Stimulated activated CD4-positive, alpha-beta T cell treated with anti-CD3 and anti-CD28 coated beads, Interleukin-12 subunit alpha, Interleukin-12 subunit beta, amount 100 ng/mL, for 4 hours (primary cell): ENCODE measurements at places on chromosomes 2 and 18.

DNA sequence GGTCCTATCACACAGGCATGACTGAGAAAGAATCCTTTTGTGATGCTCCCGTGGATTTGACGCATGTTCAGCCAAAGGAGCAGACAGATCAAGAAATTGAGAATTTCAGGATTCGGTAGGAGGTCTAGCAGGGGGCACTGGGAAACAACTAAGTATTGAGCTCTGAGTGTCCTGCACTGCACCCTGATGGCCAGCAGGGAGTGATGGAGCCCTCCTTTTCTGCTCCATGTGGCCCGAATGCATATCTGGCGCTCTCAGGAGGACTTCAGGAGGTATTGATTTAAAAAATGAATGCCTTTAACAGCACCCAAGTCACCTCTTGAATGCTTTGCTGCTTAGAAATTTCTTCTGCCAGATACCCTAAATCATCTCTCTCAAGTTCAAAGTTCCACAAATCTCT, 58.0 kb downstream of the ZNF519 start:
- DNase-seq, result no peak

DNA sequence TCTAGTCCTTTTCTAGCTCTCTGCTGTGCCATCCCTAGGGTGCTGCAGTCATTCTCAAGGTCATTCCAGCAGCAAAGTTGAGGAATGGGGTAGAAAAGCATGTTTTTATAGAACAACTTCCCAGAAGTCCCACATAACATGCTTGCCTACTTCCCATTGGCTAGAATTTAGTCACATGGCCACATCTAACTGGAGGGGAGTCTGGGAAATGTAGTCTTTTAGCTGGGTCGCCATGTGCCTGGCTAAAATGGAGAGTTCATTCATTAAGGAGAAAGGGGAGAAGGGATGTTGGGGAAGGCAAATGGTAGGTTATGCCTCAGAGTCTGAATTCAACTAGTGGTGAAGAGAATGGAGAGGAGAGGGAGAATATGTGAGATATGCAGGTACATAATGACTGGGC, 85.7 kb downstream of the SLC4A3 start:
- no peak for DNase-seq

GRCh38 chr2:196099916-196100315, 31.3 kb upstream of the DNAH7 start:
- no peak for DNase-seq

DNA sequence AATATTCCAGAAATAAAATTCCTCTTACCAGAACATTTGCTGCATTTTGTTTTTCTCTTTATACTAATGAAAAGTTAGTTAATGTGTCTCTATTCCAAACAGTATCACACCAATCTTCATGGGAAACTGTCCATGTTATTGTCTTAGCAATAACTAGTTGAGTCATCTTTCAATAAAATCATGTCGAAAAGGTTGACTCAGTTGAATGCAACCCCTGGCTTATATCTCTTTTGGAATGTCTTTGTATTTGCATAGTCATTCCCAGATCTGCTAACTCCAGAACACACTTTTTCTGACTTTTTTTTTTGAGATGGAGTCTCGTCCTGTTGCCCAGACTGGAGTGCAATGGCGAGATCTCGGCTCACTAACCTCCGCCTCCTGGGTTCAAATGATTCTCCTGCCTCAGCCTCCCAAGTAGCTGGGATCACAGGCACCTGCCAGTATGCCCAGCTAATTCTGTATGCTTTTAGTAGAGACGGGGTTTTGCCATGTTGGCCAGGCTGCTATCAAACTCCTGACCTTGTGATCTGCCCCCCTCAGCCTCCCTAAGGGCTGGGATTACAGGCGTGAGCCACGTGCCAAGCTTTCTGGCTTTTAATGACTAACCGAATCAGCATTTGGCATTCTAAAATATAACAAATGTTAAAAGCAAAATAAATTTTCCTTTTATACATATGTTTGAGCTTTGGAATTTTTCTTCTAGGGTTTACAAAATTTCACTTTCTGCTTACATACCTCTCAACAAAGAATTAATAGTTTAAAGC, 133.2 kb upstream of the GULP1 start:
- no peak for DNase-seq

DNA sequence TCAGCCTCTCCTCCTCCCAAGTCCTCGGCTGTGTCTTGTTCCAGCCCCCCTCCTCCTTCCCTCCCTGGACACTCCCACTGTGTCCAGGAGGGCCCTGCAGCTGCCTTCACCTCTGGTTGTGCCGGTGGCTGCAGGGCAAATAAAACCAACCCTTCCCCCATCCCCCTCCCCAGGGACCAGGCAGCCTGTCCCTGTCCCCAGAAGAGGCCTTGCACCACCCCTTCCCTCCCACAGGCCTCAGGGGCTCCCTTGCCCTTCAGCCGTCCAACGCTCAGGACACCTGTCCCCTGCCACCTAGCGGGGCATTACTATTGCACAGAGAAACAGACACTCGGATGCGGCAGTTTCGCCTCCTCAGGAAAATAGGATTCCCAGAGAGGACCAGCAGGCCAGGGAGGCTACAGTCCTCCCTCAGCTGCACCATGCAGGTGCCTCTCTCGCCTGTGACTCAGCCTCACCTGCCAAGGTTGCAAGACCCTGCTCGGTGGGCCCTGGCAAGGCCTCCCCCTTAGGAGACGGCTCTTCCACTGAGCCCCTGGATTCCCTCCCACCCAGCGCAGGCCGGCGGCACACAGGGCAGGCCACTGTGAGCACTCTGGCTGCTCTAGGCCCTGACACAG, 5.5 kb upstream of the GPC1 start:
- no peak for DNase-seq

DNA sequence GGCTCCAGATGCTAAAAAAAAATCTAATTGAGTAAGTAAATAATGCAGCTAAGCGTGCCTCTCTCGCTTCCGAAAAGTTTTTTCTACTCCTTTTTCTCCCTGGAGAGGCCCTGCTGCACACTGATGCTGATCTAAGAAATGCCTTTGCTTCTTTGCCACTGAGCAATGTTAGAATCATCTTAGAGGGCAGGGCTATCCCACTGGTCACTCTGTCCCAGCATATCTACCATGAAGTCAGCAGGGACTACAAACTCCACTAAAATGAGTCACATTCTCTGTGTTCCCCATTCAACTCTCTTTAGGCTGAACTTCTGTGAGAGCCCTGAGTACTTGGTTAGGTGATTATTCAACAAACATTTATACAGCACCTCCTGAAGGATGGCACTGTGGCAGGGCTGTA, 127.6 kb upstream of the LYPD1 start:
- no peak for DNase-seq

GRCh38 chr2:176652300-176653182, 383.3 kb downstream of the MTX2 start:
- no peak for DNase-seq

DNA sequence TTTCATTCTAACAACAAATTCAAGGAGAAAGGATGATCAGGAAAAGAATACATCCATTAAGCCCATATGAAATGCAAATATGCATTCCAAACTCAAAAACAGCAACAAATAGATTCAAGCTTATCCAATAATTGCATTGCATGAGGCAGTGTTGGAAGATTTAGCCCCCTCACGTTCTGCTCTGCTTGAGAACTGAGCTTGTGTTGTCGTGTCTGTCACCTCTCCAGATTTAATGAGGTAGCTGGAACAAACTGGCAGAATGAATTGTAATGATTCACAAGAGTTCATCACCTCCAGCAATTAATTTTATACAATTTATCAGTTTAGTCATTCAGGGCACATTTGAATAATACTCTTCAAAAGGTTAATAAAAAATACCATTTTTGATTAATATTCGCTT, 54.8 kb downstream of the AP1S3 start:
- no peak for DNase-seq

DNA sequence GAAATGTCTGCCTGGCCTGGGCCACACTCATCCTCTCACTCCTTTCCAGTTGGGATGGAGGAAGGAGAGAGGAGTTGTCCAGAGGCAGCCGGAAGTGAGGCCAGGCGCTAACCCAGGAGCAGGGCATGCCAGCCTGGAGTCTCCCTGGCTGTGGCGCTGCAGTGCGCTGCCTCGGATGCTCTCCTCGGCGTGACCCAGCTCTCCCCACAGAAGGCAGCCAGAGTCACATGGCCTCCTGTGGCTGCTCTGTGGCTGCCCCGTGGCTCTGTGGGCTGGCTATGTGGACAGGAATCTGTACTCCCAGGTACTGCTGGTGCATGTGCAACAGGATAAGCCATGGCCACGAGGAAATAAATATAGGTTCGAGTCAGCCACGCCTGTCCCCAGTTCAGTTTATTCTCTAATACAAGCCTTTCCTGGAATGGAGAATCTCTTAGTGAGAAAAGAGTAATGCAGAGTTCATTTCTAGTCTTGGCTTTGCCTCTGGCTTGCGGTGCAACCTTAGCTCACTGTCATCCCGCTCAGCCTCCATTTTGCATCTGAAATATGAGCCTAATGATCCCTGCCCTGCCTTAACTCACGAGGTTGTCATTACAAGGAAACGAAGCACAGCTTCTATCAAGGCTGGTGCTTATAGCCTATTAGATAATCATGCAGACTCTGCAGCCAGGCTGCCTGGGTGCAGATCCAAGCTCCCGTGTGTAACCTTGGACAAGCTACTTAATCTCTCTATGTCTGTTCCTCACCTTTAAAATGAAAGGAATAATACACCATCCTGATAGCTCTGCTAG, 106.3 kb downstream of the ANTXR1 start:
- DNase-seq, result no peak

DNA sequence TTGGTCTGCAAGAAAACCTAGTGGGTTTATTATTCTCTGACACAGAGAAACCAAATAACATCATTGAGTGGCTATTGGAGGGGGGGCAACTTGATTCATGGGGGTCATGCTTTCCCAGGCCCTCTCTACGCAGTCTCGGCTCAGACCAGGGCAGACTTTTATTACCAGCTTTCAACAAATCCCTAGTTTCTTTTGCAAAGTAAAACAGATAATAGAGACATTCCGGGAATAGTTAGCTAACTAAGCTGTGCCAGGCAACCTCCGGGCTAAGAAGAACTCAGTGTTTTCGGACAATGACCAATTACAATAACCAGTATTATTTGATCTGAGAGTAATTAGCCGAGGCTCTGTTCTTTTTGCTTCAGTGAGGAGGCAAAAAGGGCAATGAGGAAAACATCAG, 66.3 kb downstream of the CDK15 start:
- DNase-seq, result no peak

- DNase-seq, result no peak
Measured at GRCh38 chr2:195319112-195319460, 337.9 kb upstream of the SLC39A10 start.

GRCh38 chr2:12702168-12703121, 14.3 kb upstream of the TRIB2 start:
- DNase-seq, result no peak

- DNase-seq, result no peak
Measured at GRCh38 chr2:204643326-204643725, 98.1 kb downstream of the PARD3B start.

GRCh38 chr18:46334868-46335281, 230.7 kb downstream of the HAUS1 start:
- no peak for DNase-seq

DNA sequence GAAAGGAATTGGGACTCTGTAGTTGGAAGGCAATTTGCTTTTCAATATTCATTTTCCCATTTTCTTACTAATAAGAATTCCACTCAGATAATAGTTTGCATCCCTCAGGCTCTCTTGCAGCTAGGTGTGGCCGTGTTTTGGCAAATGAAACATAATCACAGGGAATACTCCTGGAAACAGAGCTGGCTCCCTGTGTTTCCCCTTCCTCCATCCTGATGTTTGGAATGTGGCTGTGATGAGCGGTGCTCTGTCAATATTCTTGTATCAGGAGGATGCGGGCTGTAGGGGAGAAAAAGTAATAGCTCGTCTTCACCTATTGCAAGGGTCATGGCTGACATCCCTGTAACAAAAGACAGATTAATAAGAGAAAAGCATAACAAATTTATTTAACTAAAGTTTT, 271.0 kb downstream of the MYCN start:
- no peak for DNase-seq

DNA sequence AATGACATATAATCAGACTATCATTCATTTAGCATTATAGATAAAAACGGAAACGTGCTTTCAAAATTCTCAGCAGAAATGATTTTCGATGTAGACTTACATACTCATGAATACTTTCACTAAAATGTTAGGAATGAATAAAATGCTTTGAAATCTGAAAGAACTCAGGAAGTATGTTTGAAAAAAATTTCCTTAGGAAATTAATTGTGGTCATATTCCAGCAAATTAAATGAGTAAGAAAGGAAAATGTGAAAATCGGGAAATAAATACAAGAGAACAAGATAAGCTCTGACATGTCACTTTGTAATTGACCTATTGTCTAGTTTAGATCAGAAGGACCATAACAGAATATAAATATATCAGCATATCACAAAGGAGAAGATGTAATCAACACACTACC, 981.0 kb upstream of the CDH2 start:
- no peak for DNase-seq

GRCh38 chr2:233714121-233714520, 1.4 kb downstream of the UGT1A5 start:
- no peak for DNase-seq

GRCh38 chr2:74849228-74849892, 15.4 kb downstream of the HK2 start:
- no peak for DNase-seq

- DNase-seq, result no peak
Measured at GRCh38 chr2:58614219-58614618, 373.1 kb upstream of the FANCL start.

DNA sequence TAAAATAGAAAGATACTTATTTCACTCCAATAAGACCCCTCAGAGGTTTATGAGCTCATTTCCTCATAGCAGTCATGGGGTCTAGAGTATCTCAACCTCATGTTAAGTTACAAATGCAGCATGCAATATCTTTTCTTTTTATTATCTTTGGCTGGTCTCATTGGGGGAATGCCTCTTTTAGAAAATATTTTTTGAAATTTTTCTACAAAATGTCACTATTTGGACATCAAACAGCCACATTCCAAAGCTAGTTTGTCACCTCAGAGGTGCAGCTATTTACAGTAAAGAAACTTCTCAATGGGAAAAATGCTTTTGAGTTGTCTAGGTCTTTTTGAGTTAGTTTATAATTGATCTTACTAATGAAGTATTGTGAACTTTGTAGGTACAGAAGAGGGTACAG, 370.7 kb upstream of the LRATD1 start:
- no peak for DNase-seq

DNA sequence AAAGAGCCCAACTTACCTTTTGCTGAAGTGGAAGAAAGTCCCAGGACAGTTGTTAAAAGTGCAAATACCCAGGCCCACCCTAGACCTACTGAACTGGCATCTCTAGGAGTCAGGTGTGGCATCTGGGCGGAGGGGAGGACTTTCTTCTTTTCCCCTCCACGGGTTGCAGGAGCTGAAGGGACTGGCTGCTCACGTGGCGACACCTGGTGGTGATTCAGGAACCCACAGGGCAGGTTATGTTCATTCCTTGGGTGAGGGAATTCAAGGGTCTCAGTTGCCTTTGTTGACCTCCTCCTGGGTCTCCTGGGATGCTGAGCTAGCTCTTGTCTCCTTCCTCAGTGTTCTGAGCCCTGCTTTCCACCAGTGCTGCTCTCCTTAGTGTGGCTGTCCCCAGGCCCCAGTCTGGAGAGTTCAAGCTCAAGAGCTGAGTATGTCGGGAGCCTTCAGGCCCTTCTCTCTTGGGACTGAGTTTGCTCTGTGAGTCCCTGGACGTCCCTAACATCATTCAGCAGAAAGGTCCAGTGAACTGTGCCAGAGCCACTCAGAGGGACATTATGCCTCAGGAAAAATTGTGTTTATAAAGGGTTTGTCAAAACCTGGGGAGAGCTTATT, 56.9 kb downstream of the DYSF start:
- DNase-seq, result peak; percentile 71
